NCI-H187 treated with DMSO at 0.1 percent for 48 hours (cell line): ENCODE measurements at places on chromosomes 3 and 15.

GRCh38 chr3:113623811-113624210, 72.6 kb downstream of the USF3 start:
- no peak for DNase-seq

GRCh38 chr15:29822100-29822683, at the start of gene TJP1:
TJP1 (minus strand) TSS chr15:29822468; CDS start chr15:29822028, 440 bp downstream.
- no peak for DNase-seq

DNA sequence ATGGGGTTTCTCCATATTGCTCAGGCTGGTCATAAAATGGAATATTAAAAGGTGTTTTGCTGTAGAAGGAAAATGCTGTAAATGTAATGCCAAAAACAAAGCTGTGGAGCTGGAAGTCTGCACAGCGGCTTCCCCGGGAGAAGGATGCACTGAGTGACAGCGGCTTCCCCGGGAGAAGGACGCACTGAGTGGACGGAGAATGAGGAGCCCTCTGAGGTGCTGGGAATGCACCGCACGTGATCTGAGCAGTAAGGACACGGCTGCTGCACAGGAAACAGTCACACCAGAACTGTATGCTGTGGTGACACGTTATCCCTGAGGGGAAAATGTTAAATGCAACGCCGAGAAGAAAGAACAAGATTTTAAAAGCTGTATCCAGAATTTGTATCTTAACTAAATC, 24.6 kb downstream of the TNK2 start:
- no peak for DNase-seq

DNA sequence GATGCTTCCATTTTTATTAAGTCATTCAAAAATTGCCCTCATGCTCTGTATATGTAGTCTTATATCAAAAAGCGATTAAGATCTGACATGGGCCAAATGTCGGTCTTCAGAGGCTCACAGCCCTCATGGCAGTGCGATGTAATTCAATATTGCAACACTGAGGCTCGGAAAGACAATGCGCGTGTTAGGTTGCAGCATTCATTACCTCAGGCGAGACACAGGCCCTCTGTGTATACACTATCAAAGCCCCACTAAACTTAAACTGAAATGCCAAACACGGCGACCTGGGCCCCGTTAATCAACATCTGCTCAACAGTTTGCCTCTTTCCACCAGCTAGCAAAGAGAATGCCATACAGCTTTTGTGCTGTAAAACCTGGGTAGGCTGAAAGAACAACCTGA, 413.4 kb downstream of the ERC2 start:
- DNase-seq: no peak

DNA sequence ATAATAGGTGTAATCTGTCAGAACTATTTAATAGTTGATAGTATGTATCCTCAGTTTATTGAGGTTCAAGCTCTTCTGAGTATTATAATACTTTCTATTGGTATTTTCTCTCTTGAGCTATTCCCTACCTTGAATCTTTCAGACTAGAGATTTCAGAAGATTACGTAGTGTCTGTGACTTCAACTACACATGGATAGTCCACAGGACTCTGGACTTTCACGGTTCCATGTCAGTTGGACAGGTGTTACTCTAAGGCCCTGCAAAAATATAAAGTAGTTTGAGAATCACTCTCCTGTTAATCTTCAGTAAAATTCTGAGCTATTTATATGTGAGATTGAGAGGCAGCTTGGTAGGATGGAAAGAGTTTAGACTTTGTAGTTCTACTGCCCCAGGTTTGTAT, 353.5 kb upstream of the TPRG1 start:
- no peak for DNase-seq

GRCh38 chr15:69718916-69719315, 266.3 kb downstream of the RPLP1 start:
- no peak for DNase-seq

GRCh38 chr15:42772144-42772543, 35.2 kb upstream of the CDAN1 start:
- DNase-seq: no peak

GRCh38 chr3:44227632-44228031, 14.1 kb upstream of the TOPAZ1 start:
- no peak for DNase-seq

GRCh38 chr3:135157045-135157740, 362.1 kb downstream of the EPHB1 start:
- no peak for DNase-seq

DNA sequence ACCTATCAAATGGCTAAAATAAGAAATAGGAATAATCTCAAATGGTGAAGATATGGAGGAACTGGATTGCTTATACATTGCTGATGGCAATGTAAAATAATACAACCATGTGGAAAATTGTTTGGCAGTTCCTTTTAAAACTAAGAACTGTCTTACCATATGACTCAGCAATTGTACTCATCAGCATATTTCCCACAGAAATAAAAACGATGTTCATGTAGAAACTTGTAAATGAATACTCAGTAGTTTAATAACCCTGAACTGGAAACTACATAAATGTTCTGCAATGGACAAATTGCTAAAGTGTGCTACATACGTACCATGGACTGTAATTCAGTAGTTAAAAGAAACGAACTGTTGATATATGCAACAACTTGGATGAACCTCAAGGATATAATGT, 253.9 kb upstream of the RBMS3 start:
- DNase-seq: no peak

- DNase-seq: no peak
Measured at GRCh38 chr3:33668618-33669017, 49.4 kb downstream of the CLASP2 start.

- no peak for DNase-seq
Measured at GRCh38 chr3:25578059-25578458, 86.6 kb downstream of the TOP2B start.

DNA sequence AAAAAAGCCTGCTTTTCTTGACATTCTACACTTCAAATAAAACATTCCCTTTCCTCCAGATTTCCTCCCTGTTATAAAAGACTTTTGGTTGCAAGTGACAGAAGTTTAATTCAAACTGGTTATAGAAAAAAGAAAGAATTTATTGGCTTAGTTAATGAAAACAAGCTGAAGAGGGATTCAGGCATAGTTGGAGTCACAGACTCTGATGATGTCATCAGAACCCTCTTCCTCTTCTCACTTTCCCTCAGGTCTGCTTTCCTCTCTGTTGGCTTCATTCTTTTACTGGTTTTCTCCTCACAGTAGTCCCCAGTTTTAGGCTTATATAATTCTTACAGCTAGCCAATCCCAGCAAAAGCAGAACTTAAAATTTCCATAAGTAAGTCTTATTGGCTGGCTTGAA, 32.0 kb upstream of the MBNL1 start:
- DNase-seq: no peak

DNA sequence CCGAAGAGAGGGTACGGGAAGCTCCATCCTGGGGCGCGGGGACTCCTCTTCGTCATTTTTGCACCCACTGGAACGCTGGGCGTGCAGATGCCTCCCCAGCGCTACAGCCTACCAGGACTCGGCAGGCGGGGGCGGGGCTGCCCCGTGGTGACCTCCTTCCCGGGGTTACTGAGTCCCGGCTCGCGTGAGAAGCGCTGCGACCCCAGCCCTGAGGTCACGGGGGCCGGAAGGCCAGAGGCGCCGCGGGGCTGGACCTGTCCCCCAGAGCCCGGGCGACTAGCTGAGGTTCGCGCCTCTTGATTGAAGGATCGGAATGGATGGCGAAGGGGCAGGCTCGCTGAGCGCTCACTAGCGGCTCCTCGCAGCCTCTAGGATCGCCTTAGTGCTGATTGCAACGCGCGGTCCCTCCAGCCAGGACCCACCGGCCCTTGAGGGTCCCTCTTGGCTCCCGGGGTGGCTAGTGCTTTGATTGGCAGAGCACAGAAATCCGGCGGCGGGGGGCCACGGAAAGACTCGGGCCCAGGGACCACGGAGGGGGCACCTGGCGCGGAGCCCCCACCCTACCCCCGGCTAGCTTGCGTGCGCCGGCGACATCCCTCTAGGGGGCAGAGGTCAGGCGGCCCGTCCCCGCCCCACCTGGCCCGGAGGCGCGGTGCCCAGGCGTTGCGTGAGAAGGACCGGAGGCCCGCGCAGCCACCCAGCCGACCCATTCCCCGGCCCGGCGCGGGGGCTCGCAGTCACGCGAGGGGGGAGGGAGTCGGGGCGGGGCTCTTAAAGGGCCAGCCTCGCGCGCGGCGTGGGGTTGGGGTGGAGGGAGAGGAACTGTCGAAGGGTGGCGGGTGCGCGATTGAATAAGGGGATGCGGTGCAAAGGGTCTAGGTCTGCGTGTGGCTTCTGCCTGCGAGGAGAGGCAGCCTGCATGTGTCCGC, 781 bp upstream of the CYP1A1 start:
- no peak for DNase-seq

- no peak for DNase-seq
Measured at GRCh38 chr3:151775314-151776258, 38.3 kb upstream of the AADAC start.

DNA sequence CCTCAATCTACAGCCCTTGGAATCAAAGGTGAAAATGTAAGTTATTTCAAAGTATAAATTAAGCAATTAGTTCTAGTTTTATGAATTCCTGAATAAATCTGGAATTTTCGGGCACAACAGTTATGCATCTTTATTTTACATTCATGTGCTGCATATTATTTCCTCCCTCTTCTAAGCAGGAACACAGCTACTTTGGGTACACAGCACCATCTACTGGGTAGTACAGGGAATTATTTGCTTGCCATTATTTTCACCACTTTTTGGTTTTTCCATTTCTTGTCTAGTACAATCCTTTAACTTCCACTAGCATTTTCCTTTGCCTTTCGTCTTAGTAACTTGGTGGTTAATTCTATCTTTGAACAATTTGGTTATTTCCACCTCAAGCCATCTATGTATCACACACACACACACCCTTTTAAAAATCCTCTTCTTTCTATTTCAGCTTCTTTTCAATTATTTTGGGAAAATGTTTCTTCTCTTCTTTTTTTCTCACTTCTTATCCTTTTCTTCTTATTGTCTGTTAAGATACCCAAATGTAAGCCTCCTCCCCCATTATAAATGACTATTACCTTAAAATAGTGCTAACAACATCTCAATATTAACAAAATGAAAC, 451.0 kb downstream of the MFSD1 start:
- peak; percentile 56 for DNase-seq

DNA sequence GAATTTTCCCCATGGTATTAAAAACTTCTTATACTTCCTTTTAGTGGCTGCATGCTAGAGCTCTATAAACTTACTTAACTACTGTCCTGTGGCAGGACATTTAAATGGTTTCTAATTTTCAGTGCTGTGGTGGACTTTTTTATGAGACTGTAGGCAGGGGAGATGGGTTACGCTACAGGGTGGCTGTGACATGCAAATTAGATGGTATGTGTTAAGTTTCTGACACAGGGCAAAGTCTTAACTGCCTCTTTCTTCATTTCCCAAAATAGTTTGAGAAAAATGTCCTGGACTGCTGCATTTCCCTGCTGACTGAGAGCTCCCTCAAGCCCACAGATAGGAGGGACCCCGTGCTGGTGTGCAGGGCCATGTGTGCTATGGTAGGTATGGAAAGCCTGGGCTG, 22.0 kb downstream of the TGM4 start:
- no peak for DNase-seq

- no peak for DNase-seq
Measured at GRCh38 chr3:126373682-126374601, 16.7 kb upstream of the KLF15 start.

- no peak for DNase-seq
Measured at GRCh38 chr3:123533554-123534159, 51.2 kb downstream of the HACD2 start.

GRCh38 chr3:22284559-22284958, 533.5 kb upstream of the ZNF385D start:
- DNase-seq: no peak

DNA sequence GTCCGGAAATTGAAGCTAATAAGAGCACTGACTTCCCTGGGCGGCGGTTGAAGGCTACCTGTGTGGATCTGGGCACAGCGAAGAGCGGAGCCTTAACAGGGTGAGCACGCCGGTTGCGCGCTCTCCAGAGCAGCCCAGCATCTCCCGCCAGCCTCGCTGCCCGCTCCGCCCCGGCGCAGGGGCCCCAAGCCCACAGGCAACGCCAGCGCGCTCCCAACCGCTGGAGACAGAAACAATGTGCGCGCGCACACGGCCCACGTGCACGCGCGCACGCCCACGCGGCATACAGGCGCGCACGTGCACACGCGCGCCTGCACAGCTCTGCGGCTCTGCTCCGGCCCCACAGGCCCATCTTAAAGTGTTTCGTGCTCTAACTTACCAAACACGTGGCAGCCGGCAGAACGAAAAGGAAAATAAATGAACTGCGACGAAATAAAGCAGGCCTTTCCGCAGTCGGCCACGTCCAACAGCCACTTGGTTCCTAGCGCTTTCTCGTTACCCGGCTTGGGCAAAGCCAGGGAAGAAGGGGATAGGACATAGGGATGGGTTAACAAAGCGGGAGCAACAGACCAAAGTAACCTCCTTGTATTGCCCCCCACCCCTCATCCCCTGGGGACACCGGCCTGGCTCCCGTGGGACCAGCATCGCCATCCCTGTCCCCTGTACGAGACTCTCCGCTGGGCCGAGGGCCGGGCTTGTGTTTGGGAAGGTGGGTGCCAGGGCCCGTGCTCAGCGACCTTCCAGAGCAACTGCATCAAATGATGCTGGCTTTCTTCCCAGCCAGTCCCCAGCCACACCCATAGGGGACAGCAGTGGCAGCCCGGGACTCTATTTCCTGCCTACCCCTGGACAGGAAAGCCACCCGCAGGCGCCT, 203.7 kb downstream of the ABHD5 start:
- no peak for DNase-seq

GRCh38 chr15:64029110-64029509, 17.2 kb downstream of the DAPK2 start:
- DNase-seq: no peak

DNA sequence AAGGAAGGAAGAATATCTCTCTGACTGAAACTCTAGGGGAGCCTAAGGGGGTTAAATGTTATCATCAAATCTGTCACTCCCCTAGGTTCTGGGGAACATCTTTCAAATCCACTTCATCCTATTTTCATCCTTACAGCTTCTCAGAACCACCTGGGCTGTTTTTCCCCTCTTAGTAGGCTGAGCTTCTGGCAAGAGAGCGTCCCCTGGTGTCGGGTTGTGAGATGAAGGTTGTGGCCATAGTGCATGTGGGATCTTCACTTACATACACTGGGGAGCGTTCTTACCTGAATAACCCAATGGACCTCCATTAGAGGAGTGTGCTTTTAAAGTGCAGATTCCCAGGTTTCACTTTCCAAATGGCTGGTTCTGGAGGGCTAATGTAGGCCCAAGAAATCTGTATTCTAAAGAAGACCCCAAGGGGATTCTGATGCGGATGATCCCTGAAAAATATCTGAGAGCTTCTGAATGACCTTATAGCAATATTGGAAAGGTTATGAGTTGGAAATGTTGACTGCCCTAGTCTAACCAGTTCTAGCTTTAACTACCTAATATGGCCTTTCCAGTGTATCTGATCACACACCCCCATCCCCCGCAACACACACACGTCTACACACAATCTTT, 663.7 kb downstream of the AGBL1 start:
- DNase-seq: no peak

GRCh38 chr3:94226078-94226477, 163.2 kb downstream of the NSUN3 start:
- no peak for DNase-seq

DNA sequence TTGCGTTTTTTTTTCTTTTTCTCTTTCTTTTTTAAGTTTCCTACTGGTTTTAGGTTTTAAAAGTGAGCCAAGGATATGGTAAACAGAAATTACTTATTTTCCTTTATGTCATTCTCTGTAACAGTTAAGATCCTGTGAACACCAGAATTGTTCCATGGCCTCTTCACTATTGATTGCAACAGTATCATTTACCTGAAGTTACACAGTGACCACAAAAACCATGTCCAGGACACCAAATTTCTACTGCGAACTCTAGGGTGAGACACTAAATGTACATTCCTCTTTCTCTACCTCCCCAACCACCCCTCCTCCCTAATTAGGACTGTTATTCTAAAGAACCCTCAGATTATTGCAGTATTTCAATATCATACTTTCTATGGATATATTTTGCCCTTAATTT, 280.9 kb downstream of the FOXP1 start:
- DNase-seq: no peak
